Mesenteric fat pad (tissue), 1 donor: ENCODE measurements at places on chromosomes 2 and 18. TPM values are rescaled to one million over a fixed set of nuclear protein-coding genes. Genes with fewer than 3 reads are reported as not detected.

DNA sequence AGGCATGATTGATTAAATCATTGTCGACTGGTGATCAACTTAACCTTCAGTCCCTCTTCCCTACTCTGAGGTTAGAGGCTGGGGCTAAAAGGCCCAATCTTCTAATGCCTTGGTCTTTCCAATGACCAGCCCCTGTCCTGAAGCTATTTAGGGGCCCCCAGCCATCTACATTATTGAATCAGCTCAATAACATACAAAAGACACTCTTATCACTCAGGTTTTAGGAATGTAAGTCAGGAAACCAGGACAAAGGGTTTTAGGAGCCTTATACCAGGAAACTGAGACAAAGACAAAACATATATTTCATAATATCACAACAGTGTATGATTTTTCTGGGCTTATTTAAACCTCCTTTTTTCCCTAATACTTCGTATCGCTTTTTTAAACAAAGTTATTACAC, 198.6 kb downstream of the RNF152 start:
- no peak for DNase-seq

DNA sequence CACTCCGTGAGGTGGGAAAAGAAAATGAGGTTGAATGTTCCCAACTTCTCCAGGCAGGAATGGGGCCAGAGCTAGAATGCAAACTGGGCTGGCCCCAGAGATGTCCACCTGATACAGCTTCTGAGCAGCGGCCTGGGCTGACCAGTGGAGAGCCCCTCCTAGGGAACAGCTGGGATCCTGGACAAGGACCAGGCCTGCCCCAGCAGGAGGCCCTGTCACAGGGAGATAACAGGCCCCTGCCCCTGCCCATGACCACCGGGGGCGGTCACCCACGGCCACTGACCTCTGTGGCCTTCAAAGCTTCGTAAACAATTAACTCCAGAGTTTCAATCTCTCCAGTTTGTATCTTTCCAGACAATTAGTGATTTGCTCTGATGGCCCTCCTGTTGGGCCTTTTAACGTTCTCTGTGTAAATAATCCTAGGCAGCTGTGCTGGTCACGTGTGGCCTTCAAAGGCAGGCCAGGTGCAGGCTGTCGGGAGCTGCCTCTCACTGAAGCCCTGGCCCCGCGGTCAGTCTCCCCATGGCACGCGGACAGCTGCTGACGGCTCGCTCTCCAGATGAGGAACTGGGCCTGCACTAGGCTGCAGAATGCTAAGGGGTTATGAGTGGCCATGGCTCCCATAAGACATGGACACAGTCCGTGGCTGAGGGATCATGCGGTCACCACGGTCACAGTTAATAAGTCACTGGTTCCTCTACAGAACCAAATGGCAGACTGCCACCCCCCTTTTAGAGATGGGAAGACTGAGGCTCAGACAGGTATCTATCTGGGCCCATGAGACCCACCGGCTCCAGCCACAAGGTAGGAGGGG, 9.2 kb downstream of the HS6ST1 start:
- peak; percentile 79 for DNase-seq

Gene HOXD13
- total RNA-seq = 1.1 TPM

Gene LOXHD1
- total RNA-seq = 2.3 TPM

- DNase-seq = no peak
Observed at GRCh38 chr2:64924170-64924934, 64.8 kb upstream of the SLC1A4 start.

GRCh38 chr2:181978351-181979150, 7.1 kb upstream of the PPP1R1C start:
- no peak for DNase-seq
